Inflammatory macrophage (primary cell): ENCODE measurements at places on chromosomes 6 and 20.

- DNase-seq: no peak
Observed at GRCh38 chr6:747028-747427, 54.1 kb upstream of the EXOC2 start.

DNA sequence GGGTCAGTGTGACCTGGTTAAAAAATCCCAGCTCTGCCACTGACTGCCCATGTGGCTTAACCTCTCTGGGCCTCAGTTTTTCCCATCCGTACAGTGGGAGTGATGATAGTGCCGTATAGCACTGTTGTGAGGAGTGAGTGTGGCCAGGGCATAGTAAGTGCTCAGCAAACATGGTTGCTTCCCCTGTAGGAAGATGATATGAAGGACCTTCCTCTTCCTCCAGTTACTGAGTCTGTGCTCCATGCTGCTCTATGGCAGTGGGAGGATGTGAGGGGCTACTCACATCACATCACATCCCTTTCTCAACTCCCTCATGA is 13.1 kb downstream of the C6orf132 start:
- DNase-seq: no peak

DNA sequence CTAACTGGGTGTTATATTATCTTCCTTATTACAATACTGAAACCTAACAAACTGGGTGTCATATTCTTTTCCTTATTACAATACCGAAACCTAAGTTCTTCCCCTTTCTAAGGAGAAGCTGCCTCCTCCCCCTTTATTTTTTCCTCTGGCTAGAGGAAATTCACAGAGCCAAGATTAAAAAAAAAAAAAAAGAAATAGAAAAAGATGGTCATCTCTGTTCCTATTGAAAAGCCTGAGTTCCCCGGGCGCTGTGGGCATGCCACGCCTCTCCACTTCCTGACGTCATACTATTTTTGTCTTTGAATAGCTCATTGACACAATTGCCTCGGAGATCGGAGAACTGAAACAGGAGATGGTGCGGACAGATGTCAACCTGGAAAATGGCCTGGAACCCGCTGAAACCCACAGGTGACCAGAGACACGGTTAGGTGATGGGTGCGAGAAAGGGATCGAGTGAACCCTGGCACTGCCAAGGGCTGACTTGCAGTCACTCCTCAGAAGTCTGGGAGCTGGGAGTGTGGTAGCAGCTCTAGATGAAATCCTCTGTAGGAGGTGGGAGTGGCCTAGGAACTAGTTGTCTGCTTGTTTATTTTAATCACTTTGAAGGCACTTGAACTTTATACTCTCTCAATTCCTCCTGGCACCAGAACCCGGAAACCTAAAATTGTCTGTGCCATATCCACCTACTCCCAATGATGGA is 82.2 kb upstream of the NAA20 start:
- DNase-seq: peak; percentile 98

- DNase-seq: peak; percentile 15
Observed at GRCh38 chr6:149840345-149841075, 23.6 kb downstream of the LRP11 start.

DNA sequence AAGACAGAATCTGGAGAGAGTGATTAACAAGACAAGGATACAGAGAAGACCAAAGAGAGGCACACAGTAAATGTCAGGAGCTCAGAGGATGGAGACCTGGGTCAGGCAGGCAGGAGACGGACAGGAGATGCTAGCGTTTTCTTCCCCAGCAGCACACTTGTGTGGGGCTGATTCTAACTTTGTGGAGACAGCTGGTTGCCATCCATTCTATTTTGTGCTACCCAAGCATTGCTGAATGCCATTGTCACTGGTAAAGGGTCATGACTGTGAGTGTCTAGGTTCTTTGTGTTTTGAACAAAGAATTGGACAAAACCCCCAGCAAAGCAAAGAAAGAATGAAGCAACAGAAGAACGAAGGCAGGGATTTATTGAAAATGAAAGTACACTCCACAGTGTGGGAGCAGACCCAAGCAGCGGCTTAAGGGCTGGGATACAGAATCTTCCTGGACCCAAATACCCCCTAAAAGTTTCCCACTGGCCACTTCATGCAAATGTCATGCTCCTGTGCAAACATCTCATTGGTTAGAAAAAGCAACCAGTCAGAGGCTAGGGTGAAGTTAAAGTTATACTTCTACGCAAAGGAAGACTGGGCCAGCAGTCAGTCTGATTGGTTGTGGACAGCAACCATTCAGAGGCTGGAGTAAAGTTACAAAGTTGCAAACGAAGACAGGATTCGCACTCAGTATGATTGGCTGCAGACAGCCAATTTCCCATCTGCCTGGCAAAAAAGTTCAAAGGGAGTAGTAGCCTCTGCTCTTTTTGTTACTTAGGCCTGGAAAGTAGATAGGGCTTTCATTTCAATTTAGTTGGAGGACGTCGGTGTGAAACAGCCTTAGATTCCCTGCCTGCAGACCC is 17.5 kb downstream of the PTK7 start:
- no peak for DNase-seq

- DNase-seq: no peak
Observed at GRCh38 chr20:40750541-40751035, 61.6 kb upstream of the MAFB start.

DNA sequence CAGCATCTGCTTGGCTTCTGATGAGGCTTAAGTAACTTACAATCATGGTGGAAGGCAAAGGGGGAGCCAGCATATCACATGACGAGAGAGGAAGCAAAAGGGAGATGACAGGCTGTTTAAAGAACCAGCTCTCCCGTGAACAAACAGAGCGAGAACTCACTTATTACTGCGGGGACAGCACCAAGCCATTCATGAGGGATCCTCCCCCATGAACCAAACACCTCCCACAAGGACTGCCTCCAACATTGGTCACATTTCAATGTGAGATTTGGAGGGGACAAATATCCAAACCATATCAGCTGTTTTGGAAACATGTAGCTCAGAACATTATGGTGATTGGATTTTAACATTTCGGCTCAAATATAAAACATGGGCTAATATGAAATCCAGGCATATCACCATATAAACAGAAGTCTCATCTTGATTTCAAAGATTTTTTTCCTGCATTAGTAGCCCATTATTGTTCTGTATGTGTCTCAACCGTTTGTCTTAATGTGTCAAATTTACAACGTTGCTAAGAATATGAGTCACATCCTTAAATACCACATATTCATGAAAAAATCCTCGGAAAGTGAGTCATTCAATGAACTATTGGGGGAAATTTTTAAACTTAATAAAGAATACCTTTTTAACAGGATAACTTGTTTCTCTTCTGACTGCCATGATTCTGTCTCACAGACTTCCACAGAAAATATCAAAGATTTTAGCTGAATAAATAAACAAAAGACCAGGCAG is 894.3 kb downstream of the TFAP2A start:
- DNase-seq: no peak

- no peak for DNase-seq
Observed at GRCh38 chr20:9417665-9418064, 96.7 kb upstream of the LAMP5 start.

DNA sequence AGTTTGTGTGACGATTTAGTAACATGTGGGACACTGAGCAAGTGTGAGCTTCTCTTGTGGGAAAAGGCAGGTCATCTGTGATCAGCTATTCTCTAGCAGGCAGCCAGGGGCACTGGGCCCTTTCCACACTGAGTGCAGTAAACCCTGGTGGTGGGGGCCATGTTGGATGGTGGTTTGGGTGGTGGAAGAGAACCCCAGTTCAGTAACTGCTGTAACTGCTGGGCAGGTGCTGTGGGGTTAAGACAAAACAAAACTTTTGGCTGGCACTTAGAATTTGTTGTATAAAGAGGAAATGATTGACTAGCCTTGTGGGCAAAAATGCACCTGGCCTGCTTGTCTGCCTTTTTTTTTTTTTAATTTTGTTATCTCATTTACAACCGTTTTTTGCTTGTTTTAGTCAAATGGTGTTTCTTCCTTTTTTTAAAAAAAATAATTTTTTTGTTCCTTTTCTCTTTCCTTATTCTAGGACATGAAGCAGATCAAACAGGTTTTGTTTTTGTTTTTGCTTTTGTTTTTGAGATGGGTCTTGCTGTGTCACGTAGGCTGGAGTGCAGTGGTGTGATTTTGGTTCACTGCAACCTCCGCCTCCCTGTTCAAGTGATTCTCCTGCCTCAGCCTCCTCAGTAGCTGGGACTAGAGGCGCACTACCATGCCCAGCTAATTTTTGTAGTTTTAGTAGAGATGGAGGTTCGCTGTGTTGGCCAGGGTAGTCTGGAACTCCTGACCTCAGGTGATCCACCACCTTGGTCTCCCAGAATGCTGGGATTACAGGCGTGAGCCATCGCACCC is 59.8 kb downstream of the IGF2R start:
- DNase-seq: no peak

DNA sequence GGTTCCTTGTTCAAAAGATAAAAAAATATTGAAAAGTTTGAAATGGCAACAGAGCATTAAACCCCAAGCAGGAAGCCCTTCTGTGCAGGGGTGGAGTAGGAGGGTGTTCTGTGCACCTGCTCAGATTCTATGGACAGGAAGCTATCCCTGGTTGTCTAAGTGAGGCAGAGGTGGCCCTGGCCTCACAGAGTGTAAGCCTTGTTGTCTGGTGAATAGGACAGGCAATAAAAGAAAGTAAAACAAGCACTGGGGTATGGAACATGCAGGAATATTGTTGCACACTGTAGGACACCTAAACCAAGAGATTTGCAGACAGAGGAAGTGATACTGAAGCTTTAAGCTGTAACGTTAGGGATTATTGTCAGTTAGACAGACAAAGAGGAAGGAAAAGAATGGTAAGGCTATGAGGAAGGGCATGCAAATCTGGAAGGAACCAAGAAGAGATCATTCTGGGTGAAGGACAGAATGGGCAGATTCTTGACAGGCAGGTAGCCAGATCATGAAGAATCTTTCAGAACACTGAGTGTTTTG is 66.8 kb downstream of the TBC1D7 start:
- peak; percentile 81 for DNase-seq

- no peak for DNase-seq
Observed at GRCh38 chr20:37777988-37778659, 84.3 kb downstream of the CTNNBL1 start.

DNA sequence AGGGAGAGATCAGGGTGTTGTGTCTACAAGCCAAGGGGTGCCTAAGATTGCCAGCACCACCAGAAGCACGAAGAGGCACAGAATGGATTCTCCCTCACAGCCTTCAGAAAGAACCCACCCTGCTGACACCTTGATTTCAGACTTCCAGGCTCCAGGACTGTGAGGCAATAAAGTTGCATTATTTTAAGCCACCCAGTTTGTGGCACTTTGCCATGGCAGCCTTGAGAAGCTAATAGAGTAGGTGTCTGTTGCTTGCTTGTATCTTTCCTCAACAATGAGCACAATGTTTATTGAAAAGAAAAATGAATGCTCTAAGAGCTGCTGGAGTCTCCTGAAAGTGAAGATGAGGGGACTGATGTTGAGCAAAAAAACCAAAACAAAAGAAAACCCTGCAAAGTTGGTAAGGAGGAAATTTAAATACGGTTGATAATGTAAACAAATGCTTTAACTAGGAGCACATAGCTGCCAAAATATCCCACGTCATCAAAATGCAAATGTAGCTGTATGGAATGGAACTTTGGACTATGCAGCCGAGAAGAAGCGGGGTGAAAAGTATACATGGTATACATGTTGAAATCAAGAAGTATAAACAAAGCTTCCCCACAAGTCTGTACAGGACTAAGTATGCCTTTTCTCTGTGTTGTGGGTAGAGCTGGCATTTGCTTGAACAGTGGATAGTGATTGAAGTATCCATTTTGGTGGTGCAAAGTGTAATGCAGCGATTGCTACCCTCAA is 8.0 kb downstream of the IL20RA start:
- DNase-seq: no peak

- no peak for DNase-seq
Observed at GRCh38 chr6:31741815-31742214, 2.0 kb downstream of the MSH5 start.

DNA sequence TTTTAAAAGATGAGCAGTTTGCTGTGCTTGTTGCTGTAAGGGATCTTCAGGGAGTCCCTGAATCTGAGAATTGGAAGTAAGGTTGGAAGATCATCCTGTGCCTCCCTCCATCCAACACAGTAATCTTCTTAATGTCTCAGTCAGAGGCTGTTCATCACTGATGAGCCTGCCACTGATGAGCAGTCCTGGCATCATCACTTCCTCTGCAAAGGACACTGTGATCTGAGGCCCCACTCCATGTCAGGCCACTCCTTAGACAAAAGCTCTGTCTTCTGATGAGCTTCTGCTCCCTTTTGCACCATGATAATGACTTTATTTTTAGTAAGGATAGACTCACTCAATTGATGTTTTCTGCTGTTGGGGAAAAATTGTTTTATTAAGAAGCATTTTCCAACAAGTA is 121.0 kb downstream of the UST start:
- no peak for DNase-seq

DNA sequence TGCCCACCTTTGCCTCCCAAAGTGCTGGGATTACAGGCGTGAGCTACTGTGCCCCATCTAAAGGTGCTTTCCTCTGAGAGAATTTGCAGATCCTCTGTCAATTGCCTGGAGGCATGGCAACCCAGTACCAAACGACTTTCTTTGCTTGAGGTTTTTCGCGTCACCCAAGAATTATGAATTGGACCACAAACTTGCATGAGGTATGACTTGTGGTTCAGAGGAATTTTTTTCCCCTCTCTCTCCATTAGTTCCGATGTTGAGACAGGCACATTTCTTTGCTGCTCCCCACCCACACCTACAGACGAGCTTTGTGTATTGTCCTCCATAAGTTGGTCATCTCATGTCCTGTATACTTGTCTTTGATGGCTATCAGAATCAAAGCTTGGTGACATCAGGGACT is 11.8 kb upstream of the SCAF8 start:
- DNase-seq: no peak

GRCh38 chr6:36350681-36351571 is 14.2 kb upstream of the BNIP5 start:
- DNase-seq: no peak

DNA sequence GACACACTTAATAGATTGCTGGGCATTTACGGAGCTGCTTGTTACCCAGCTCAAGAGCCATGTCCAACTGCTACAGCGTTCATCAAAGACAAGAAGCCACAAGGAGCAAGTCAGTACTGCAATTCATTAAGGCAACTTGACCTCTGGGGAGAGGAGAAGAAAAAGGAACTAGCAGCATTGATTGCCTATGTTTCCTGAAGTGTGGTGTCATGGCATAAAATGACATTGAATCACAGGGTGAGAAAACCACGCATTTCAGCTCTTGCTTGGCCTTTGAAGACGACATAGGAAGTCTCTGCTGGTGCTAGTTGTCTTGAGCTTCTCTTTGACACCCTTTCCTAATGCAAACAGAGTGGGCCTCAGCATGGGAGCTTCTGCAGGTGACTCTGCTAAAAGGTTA is 139.1 kb downstream of the CDH26 start:
- DNase-seq: peak; percentile 96

- no peak for DNase-seq
Observed at GRCh38 chr20:38228436-38228835, 32.1 kb downstream of the KIAA1755 start.

GRCh38 chr6:53476964-53477363 is 67.9 kb downstream of the GCLC start:
- DNase-seq: no peak

DNA sequence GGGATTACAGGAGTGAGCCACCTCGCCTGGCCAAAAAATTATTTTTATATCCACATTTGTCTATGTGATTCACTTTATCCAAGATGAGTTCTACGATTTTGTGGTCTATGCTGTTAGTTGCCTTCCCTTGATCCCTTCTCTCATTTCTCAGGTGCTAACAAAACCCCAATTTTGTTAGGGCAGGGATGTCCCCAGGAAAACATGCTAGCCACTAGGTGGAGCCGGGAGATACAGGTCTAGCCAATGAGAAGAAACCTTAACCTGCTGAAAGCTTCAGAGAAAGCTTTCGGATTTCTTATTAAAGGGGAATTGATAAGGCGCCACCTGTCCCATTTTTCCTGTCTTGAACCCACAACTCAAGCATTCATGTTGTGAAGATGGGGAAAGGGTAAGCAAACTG is 167.4 kb upstream of the OLIG3 start:
- DNase-seq: peak; percentile 38
